ENCODE measurements at places on chromosomes 6 and 20.
A peak's percentile ranks its signal among the peaks of the same experiment; 100 is the strongest.

DNA sequence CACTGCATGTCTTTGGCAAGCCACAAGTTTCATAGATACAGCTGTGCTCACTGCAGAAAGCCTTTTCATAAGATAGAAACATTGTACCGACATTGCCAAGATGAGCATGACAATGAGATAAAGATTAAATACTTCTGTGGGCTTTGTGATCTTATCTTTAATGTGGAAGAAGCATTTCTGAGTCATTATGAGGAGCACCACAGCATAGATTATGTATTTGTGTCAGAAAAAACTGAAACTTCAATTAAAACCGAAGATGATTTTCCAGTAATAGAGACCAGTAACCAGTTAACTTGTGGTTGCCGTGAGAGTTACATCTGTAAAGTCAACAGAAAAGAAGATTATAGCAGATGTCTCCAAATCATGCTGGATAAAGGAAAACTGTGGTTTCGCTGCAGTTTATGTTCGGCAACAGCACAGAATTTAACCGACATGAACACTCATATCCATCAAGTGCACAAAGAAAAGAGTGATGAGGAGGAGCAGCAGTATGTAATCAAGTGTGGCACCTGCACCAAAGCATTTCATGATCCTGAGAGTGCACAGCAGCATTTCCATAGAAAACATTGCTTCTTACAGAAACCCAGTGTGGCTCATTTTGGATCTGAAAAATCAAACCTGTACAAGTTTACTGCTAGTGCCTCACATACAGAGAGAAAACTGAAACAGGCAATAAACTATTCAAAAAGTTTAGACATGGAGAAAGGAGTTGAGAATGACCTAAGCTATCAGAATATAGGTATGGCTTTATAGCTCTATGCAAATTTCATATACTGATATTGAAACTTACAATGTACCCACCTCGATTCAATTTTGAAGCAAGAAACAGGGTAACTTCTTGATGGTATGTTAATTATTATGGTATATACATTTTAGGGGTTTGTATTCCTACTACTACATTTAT is 23.9 kb upstream of the BAG2 start:
- no peak overlapping the region for H3K27ac ChIP-seq
- H3K36me3 ChIP-seq = no peaks in the 10 kb centered on the region
- H3K4me3 ChIP-seq = no peak overlapping the region
- H3K27me3 ChIP-seq = no peaks in the 10 kb centered on the region

- peaks cover 3% of the 10 kb centered on the region for H3K36me3 ChIP-seq
- DNase-seq = peak; percentile 33
- H3K4me1 ChIP-seq = no peaks in the 10 kb centered on the region
- H3K4me3 ChIP-seq = peak overlapping the region; percentile 64
These were observed 609 bp downstream of the MYL9 start for GRCh38 chr20:36541768-36542488.

- no peak overlapping the region for H3K27ac ChIP-seq
- no peak for DNase-seq
- H3K27me3 ChIP-seq = peaks cover 62% of the 10 kb centered on the region
- H3K36me3 ChIP-seq = peaks cover 18% of the 10 kb centered on the region
- no peak overlapping the region for H3K4me3 ChIP-seq
These were observed 3.7 kb upstream of the CCDC167 start for GRCh38 chr6:37503309-37503965.

GRCh38 chr6:43848671-43849391 is 78.8 kb downstream of the VEGFA start:
- H3K4me3 ChIP-seq = no peak overlapping the region
- H3K4me1 ChIP-seq = peaks cover 40% of the 10 kb centered on the region
- H3K36me3 ChIP-seq = no peaks in the 10 kb centered on the region
- no peak for DNase-seq
- H3K27me3 ChIP-seq = no peaks in the 10 kb centered on the region

GRCh38 chr20:49785852-49786175 is 26.8 kb upstream of the SLC9A8 start:
- H3K4me3 ChIP-seq = no peak overlapping the region
- H3K27ac ChIP-seq = no peak overlapping the region
- DNase-seq = no peak
- no peaks in the 10 kb centered on the region for H3K27me3 ChIP-seq
- peaks cover 11% of the 10 kb centered on the region for H3K36me3 ChIP-seq

DNA sequence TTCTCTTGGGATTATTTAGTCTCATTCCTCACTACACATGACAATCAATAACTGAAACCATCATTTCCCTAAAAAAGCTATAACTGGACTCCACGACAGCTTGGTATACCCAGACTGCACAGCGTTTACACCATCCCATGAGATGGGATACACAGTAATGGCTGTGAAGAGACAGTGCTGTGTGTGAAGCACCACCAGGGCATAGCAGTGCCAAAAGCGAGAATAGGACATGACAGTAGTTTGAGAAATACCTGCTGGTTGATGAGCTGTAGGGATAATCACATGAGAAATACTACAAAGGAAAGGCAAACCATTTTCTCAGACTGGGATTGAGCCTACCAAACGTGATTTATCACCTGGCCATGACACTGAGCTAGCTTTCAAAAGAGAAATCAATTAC is 22.4 kb upstream of the LYRM2 start:
- H3K4me1 ChIP-seq = no peaks in the 10 kb centered on the region
- H3K27me3 ChIP-seq = no peaks in the 10 kb centered on the region
- no peak overlapping the region for H3K4me3 ChIP-seq
- H3K36me3 ChIP-seq = peaks cover 14% of the 10 kb centered on the region
- no peak overlapping the region for H3K27ac ChIP-seq

GRCh38 chr20:5002077-5002413 is 735 bp upstream of the SLC23A2 start:
- DNase-seq = no peak
- H3K27ac ChIP-seq = no peak overlapping the region
- H3K36me3 ChIP-seq = peaks cover 15% of the 10 kb centered on the region
- peak overlapping the region; percentile 73 for H3K4me3 ChIP-seq

DNA sequence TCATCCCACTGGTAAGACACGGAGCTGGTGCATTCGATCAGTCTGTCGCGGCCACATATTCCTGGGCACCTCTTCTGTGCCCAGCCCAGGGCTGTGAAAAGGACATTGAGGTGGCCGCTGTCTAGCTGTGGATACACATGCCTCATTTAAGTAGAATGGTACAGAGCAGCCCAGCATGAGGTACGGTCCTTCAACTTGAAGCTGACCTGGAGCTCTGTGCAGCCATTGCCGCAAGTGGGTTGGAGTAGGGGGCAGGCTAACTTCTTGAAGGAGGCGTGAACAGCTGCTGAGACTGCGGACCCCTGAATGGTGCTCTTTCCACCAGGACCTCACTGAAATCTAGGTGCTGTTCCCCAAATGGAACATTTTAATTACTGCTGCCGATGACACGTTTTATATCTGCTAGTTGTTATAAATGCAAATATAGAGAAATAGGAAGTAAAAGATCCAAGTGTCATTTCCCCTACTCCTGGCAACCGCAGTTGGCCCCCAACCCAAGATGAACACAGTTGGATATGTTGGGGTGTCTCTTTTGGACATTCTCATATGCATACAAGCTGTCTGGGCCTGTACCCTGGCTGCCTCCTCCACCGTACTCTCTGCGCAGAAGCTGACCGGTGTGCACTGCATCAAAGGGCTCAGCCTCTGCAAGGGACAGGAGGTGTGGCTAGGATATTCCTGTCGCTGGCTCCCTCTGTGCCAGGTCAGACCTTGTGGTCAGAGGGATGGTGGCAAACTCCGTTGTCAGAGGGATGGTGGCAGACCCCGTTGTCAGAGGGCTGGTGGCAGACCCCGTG is 86.1 kb downstream of the CDC5L start:
- peaks cover 32% of the 10 kb centered on the region for H3K4me1 ChIP-seq
- no peaks in the 10 kb centered on the region for H3K27me3 ChIP-seq
- no peak for DNase-seq
- H3K4me3 ChIP-seq = no peak overlapping the region
- H3K27ac ChIP-seq = peak overlapping the region; percentile 24
- peaks cover 7% of the 10 kb centered on the region for H3K36me3 ChIP-seq

DNA sequence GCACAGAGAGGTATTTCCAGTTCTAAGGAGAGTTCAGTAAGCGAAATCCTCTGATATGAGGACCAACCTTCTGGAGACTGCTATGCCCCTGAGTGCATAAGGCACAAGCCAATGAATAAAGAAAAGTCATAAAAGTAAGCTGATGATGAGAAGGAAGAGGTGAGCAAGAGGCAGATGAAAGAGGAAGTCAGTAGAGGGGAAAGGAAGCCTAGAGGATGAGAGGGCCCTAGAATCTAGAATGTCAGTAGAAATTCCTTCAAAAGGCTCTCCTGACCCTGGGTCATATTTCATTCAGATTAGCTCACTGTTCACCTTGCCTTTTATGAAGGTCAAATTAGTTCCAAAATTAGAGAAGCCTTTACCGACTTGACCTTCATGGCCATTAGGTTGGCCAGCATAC is 209.2 kb downstream of the CD83 start:
- H3K27me3 ChIP-seq = no peaks in the 10 kb centered on the region
- H3K36me3 ChIP-seq = no peaks in the 10 kb centered on the region
- H3K27ac ChIP-seq = no peak overlapping the region
- no peak overlapping the region for H3K4me3 ChIP-seq

DNA sequence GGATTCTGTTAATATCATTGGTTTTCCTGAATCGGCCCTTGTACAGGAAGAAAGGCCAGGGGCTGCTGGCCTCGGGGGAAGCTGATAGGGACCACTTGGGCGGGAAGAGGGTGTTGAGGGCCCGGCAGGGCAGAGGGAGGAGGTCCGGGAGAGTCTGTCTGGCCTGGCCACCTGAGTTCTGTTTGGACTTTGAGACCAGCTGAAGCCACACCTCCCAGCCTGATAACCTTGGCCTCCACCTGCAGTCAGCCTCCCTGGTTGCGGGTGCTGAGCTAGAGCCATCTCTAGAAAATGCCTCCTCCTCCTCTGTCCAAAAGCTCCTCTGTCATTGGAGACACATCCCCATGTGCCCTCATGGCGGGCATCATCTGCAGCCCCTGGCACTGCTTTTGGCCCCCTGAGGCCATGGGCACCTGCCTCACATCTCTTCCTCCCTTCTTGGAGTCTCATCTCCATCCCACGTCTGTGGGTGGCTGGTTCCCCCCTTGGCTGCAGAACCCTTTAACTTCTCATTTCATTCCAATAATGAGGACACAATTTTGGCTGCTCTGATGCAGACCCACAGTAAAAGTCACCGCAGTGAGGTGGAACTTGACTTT is 16.6 kb downstream of the APCDD1L start:
- no peaks in the 10 kb centered on the region for H3K36me3 ChIP-seq
- no peak overlapping the region for H3K27ac ChIP-seq
- peaks cover 62% of the 10 kb centered on the region for H3K27me3 ChIP-seq

DNA sequence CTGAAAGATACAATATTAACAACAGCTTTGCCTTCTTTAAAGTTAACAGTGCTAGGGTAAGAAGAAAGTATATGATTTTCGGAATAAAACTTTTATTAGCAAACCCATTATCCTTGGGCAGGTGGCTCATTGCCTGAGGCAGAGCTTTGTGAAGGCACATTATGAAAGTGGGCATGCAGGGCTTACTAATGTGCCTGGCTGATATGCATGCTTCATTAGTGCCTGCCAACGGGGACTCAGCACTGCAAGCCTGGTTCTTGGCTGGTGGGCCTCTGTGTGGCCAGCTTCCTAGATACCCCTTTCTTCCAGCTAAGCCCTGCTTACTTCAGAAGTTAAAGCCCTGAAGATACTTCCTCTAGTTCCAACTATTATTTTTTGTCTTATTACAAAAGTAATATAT is 481.6 kb downstream of the ADGRB3 start:
- DNase-seq = no peak
- no peaks in the 10 kb centered on the region for H3K4me1 ChIP-seq
